NCI-H345 (cell line): ENCODE measurements at places on chromosomes 11 and 22.
A peak's percentile ranks its signal among the peaks of the same experiment; 100 is the strongest.

GRCh38 chr22:25514436-25515180, 49.9 kb upstream of the GRK3 start:
- no peak for DNase-seq

DNA sequence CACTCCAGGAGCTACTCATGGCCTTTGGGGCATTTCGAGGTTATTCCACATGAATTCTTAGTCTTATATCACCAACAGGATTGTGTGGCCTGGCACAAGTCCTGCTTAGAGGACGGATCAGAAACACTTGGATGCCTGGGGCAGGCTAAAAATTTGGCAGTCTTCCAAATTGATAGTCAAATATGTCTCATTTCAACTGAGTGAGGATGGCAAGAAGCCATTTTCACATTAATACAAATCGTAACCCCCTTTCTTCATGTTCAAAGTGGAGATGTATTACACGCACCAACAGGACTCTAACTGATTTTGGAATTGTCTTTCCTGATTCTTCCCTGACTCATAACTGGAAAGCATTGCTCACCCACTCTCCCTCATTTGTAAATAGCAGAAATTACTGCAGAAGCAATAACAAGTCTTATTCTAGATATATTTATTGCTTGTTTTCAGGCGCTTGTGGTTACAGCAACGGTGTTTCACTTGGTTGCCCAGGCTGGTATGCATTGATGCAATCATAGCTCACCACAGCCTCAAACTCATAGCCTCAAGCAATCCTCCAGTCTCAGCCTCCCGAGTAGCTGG, 10.3 kb upstream of the CCDC86 start:
- peak; percentile 44 for DNase-seq

GRCh38 chr11:10770626-10771254, 19.7 kb downstream of the CTR9 start:
- peak; percentile 17 for DNase-seq

DNA sequence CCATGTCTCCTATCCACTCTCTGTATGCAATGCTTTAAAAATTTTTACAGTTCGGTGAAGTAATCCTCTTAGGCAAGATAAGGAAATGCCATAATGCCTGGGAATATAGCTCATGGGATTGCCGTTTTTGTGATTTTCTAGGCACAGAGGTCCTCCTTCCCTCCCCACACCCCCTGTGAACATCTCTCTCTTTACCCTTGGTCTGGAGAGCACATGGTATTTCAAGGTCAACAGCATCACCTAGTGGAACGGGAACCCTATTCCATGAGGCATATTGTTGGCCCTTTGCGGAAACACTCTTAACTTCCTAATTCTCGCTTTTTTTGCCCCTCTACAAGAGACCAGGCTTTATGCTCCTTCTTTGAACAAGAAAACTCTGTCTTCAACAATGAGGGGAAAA, 8.8 kb downstream of the NXPE4 start:
- DNase-seq, result no peak

- no peak for DNase-seq
Measured at GRCh38 chr11:11229647-11230046, 123.4 kb downstream of the CSNK2A3 start.

GRCh38 chr11:17927681-17928343, 85.0 kb downstream of the SERGEF start:
- DNase-seq, result no peak

DNA sequence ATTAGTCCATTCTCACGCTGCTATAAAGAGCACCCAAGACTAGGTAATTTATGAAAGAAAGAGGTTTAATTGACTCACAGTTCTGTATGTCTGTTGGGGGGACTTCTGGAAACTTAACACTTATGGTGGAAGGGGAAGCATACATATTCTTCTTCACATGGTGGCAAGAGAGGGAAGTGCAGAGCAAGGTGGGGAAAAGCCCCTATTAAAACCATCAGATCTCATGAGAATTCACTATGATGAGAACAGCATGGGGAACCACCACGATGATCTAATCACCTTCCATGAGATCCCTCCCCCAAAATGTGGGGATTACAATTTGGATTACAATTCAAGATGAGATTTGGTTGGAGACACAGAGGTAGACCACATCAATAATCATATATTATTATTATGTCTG, 25.7 kb downstream of the CEP57 start:
- DNase-seq, result no peak

DNA sequence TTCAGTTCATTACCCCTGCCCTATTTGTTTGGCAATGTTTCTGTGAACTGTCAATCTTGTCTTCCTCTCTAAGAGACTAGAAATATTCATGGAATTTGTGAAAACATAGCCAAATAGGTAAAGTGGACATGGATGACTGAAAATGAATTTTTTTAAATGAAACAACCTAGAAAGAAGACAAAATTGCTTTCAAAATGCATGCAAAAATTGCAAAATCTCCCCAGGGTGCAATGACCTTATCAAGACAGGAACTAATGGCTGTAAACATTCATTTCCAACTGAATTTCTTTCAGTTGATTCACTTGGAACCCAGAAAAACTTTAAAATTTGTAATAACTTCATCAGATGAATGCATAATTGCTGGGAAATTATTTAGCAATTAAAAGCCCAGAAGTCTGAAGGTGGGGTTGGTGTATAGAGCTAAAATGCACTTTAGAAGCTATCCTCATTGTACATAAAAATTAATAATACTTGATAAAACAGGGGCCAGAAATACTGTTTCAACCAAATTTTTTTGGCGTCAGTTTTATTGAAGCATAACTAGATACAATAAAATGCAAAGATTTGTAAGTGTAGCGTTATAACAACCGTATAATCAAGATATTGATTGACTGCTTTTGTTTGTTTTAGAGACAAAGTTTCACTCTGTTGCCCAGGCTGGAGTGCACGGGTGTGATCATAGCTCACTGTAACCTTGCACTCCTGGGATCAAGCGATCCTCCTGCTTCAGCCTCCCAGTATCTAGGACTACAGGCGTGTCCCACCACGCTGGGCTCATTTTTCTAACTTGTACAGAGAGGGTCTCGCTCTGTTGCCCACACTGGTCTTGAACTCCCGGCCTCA, 27.6 kb upstream of the SLC35C1 start:
- no peak for DNase-seq

DNA sequence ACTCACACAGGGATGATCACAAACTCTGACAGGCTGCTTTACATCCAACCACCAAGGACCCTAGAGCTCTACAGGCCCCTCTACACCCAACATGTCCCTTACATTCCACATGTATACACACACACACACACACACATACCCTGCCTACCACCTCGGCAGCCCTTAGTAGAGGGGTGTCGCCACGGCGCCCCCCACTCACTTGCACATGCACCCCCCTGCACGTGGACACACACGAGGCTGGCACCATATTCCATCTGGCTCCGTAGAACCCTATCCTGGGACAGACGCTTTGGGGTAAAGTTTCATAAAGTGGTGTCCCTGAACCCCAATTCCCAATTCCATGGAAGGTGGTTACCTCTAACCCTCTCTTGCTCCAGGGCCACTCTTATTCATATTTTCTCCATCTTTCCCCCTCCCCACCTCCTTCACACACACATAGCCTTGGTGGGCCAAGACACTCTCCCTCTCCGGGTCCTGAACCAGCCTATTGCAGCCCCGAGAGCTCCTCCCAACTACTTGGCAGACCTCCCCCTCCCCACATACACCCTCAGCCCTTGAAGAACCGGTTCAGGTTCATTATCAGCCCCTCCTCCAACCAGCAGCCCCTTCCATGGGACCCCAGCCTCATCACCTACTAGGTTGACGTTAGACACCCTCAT, 809 bp downstream of the PDE2A start:
- no peak for DNase-seq

- DNase-seq, result no peak
Measured at GRCh38 chr11:12962306-12962705, 46.8 kb upstream of the RASSF10 start.

GRCh38 chr11:130106381-130106780, 36.7 kb downstream of the APLP2 start:
- no peak for DNase-seq

GRCh38 chr11:73975479-73975757, 7.2 kb downstream of the UCP2 start:
- DNase-seq, result no peak

DNA sequence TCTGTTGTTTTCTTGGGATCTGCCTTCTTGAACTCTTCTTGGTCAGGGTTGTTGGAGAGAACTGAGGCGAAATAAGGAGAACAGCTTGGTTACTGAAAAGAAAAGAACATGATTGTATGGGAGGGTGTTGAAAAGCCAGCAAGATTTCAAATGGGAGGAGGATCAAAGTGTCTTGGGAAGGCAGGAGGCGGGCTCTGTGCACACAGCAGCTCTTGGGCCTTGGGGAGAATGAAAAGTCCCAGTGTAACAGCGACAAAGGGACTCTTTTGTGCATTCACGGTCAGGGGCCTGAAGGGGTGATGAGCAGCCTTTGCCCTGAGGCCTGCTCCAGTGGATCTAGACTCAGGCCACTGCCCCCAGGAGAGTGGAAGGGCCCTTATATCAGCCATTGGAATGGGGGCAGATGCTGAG, 135.4 kb downstream of the ADAMTS15 start:
- DNase-seq, result no peak

DNA sequence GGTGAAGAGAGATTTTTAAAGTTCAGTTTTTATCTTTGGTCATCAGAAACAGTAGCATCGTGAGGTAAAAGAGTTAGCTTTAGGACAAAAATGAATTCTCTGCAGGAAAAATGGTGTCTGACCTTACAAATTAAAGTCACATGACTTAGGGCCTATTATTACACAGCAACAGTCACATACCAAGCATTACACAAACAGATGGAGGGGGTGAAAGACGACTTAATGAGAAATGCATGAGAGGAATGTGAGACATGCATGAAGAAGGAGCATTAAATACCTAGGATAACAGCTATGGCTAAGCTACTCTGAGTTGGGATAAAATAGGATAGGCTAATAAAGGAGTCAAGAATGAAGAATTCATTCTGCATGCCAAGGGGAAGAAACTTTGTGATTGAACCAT, 77.5 kb downstream of the BLID start:
- no peak for DNase-seq

DNA sequence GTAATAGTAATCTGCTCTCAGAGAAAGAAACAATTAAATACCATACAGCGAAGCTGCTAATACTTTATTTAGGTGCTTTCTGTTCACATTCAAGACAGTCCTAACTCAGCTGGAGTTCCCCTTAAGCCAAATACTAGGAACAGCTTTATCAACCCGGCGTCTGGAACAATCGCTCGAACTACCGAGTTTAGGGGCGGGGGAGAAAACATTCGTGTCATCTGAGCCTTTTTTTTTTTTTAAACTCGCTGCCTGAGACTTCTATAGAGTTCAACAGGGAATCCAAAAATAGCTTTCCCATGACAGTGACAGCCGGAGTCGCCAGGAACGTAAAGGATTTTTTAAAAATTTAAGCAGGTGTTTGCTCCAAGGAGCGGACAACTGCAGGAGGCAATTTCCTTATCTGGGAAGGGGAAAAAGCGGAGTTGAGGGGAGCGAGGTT, 852 bp downstream of the TRAF6 start:
- peak; percentile 35 for DNase-seq

DNA sequence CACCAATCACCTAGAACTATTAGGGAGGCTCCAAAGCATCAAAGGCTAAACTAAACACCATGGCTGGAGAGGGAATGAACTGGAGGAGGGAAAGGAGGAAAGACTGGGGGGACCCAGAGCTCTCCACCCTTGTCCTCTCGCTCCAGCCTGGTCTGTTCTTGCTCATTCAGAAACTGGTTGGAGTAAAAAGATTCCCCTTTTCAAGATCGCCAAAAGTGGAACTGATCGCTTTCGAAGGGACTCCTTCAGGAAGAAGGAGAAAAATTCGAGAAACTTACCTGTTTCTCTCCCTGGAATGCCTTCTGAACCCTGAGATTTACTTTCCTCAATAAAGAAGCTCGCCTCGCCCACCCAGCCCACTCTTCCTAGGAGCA, 46.9 kb downstream of the OR4D9 start:
- DNase-seq, result no peak

- DNase-seq, result no peak
Measured at GRCh38 chr22:25139062-25139461, 60.6 kb upstream of the CRYBB3 start.

DNA sequence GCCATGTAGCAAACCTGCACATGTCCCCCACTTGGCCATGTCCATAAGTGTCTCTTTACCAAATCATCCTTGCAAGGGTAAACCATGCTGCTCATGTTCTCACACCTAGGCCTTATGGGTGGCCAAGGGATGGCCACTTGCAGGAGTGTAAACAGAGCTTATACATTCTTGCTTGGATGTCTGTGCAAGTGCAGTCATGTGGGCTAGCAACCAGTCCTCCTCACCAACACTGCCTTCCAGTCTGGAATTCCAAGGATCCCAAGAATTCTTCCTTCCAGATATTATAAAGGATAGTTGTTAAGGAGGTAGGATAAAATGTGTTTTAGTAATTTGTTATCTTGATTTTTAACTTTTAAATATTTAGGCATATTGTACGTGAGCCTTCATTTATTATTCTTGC, 47.8 kb upstream of the OR5P2 start:
- DNase-seq, result no peak

DNA sequence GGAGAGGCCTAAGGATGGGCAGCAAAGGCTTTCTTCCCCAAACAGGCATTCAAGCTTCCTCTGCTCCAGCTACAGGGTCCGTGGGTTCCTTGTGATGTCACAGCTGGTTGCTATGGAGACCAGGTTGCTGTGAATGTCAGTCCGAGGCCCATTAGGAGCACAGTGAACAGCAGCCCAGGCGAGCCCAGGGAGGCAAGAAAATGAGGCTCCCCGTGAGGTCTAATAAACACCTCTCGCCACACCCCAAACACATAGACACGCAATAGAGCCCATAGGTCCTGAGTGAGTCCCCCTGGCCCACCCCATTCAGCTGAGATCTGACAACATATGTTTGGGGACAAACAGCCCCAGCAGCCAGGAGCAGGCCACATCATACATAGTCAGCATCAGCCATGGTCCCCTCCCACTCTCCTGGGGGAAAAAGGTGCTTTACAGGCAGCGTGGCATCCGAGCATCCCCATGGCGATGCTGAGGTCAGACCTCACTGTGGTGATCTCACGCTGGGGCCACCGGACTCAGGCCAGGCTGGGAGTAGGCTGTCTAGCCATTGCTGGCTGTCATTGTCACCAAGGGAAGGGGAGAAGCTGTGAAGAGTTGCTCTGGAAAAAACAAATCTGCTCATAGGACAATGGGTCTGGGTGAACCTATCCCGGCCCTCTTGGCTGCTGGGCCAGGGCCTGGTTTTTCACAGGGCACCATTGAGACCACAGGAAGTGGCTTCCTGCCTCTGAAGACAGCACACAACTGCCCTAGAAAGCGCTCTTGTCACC, 23.1 kb upstream of the TP53I11 start:
- no peak for DNase-seq

DNA sequence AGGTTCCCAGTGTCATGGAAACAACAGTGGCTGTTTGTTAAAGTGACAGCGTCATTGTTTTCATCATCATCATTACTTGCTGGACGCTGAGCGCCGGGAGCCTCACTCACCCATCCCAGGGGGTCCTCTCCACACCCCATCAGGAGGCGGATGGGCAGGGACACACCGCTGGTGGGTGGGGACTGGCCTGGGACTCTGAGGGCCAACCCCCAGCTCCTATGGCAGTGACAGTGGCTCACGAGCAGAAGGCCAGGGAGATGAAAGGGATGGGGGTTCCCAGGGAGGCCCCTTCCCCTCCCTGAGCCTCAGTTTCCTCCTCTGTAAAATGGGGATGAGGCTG, 76.6 kb upstream of the PRR5 start:
- DNase-seq, result no peak
